ENCODE measurements at places on chromosomes 2 and 18. TPM values are rescaled to one million over a fixed set of nuclear protein-coding genes. Genes with fewer than 3 reads are reported as not detected.

Gene IL1RL2
- 7.0 TPM for total RNA-seq

Gene NLRC4
- total RNA-seq = 0.19 TPM

Gene FBXO11
- total RNA-seq = 49.2 TPM

Gene CDH20
- 1.4 TPM for total RNA-seq

- DNase-seq = no peak
Observed at GRCh38 chr2:11457935-11458334, 8.0 kb downstream of the E2F6 start.

- DNase-seq = no peak
Observed at GRCh38 chr2:72722492-72723070, 103.3 kb downstream of the EXOC6B start.

DNA sequence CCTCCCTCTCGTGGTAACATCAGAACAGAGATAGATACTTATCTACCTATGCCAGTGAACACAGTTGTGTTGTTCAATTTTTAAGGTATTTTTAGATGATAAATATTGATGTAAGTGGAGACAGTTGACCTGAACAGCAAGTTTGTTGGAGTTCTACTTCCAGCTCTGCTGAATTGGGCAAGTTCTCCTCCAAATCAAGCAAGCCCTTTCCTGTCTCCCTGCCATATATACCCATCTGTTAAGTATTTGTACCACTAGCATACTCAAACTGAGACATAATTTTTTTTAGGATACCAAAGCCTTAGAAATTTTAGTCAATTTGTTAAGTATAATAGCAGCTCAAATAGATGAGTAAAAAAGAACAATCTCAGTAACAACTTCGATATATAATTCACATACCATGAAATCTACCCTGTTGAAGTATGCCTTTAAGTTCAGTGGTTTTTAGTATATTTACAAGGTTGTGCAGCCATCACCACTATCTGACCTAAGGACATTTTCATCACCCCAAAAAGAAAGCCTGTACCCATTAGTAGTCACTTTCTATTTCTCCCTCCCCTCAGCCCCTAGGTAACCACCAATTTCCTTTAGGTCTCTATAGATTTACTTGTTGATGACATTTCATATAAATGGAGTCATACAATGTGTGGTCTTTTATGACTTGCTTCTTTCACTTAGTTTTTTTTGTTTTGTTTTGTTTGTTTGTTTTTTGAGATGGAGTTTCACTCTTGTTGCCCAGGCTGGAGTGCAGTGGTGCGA, 61.8 kb downstream of the COX7A2L start:
- no peak for DNase-seq

DNA sequence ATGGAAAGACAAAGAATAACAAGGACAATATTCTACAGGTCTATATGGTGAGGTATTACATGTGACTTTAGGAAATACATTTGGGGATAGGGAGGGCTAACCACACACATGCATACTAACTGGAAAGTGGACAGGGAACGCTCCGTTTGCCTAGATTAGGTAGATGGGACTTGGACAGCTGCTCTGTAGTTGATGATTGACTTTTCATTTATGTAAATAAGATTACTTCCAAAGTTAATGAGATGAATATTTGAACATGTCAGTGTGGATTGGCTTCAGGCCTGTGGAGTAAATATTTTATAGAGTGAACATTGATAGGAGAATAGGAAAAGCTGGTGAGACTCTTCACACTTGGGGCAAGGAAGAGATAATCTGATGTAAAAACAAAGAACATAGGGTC, 142.0 kb downstream of the NCK2 start:
- DNase-seq = no peak

- DNase-seq = no peak
Observed at GRCh38 chr2:136323935-136324334, 206.0 kb upstream of the CXCR4 start.

- DNase-seq = no peak
Observed at GRCh38 chr2:158378926-158379325, 77.6 kb downstream of the CCDC148 start.

DNA sequence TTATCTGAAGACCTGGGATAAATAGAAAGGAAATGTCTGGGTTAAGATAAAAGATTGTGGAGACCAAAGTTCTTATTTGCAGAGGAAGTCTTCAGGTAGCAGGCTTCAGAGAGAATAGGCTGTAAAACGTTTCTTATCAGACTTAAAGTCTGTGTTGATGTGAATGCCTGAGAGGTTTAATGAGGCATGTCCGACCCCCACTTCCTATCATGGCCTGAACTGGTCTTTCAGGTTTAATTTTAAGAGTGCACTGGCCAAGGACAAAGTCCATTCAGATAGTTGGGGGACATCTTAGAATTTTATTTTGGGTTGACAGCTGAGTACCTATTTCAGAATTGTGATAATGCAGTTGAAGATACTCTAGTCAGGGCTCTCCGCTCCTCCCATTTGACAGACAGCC, 92.1 kb downstream of the ATL2 start:
- no peak for DNase-seq

Measured in suprapubic skin (tissue), 4 donors.